ENCODE measurements at places on chromosomes 11 and 22.

GRCh38 chr11:70575396-70576060 lies 177.2 kb downstream of the CTTN start:
- no peak for DNase-seq

DNA sequence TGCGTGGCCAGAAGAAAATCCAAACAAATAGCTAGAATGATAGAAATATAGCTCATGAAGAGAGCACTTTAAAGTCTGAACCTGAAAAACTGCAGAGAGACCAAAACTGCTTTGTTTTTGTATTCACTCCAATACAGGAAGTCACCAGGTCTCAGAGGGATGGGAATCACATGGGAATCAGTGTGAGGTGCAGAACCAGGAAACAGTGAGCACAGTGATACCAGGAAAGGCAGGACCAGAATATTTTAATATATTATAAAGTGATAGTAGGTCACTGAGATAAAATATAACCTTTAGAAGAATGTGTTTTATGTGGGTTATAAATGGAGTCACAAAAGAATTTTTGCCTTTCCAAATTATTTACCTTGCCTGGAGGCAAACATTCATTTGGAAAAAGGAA lies 277.3 kb downstream of the CASP12 start:
- DNase-seq, result no peak

- peak; percentile 34 for DNase-seq
These were observed 40.6 kb downstream of the RSF1 start for GRCh38 chr11:77779935-77780334.

DNA sequence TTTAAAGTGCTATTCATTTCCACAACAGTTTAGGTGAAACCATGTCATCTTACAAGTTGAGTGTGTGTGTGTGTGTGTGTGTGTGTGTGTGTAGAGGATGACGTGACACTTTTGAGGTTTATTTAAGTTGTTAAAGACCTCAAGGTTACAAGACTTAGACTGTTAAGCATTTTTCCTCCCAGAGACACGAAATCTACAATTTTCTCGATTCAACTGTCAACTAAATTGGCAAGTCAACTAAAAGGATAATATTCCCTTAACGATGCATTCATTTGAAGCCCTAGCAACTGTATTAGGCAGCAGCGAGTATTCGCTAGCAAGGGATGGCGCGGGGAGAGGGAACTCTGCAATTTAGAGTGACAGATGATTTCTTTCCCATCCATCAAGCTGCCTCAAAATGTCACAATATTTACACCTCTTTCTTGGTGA lies 17.6 kb upstream of the BDNF start:
- DNase-seq, result no peak

DNA sequence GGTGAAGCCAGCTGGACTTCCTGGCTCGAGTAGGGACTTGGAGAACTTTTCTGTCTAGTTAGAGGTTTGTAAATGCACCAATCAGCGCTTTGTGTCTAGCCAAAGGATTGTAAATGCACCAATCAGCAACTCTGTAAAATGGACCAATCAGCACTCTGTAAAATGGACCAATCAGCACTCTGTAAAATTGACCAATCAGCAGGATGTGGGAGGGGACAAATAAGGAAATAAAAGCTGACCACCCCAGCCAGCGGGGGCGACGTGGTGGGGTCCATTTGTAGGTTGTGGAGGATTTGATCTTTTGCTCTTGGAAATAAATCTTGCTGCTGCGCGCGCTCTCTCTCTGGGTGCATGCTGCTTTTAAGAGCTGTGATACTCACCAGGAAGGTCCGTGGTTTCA lies 202.9 kb downstream of the MIAT start:
- DNase-seq, result no peak

- DNase-seq, result no peak
These were observed 127.3 kb upstream of the SEZ6L start for GRCh38 chr22:26041931-26042330.

DNA sequence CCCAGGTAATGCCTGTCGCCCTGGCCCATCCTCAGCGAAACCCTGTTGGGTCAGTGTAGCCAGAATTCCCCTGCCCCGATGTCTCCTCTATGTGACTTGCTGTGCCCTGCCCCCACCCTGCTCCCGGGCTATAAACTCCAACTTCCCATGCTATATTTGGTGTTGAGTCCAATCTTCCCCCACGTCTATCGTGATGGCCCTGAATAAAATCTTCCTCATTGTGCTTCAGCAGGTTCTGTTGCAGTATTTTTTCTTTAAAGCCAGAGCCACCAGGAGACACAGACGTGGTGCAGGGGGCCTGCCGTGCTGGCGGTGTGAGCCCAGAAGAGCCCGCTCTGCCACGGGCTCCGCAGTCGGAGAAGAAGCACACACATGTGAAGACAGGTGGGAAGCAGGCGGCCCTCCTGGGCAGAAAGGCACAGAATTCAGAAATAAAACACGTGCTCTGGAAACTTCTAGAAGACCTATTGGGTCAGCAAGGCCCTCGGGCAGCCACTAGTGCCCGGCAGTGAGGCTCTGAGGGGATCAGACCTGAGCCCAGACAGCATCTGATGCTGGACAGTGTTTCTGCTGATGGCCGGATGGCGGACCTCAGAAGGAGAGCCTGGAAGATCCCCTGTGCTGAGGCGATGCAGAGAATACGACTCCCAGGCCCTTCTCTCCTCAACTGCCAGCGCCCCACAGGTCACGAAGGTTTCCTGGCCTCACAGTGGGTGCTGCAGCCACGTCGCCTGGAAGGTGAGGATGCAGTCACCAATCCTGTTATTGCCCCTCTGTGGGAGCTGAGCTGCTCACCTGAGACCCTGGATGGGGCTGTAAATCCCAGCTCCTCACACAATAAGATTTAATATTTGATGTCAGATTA lies 501.9 kb downstream of the BRD1 start:
- no peak for DNase-seq

DNA sequence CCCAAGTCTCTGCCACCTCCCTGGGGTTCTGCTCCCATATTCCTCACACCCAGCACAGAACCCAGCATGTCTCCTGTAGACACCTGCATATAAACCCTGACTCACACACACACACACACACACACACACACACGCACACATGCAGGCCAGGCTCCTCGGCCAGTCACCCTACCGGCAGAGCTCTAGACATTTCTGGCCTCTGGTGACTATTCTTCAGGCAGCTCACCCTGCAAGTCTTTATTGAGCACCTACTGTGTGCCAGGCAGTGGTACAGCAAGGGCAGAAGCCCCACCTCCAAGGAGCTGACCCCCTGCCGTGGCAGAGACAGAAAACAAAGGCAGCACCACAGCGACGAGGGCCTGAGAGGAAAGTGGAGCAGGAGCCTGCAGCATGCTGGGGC lies 50.3 kb downstream of the CDKN1C start:
- no peak for DNase-seq

DNA sequence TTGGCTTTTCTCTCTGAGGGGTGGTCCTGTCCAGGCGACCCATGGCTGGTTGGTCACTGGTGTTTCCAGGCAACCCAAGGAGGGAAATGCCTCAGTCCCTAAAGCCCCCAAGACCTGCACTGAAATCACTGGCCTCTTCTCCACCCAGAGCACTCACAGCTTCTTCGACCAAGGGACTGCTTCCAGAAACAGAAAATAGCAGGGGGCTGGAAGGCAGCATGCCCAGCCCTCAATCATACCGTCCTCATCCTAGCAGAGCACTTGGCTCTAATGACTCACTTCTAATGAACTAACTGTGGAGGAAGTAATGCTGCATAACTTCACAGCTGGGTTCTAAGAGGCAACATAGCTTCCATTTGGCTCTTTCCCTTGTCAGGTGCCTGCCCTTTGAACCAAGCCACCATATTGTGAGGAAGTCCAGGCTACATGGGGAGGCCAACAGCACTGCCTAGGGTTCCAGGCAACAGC lies 27.6 kb downstream of the DKK3 start:
- DNase-seq, result no peak

DNA sequence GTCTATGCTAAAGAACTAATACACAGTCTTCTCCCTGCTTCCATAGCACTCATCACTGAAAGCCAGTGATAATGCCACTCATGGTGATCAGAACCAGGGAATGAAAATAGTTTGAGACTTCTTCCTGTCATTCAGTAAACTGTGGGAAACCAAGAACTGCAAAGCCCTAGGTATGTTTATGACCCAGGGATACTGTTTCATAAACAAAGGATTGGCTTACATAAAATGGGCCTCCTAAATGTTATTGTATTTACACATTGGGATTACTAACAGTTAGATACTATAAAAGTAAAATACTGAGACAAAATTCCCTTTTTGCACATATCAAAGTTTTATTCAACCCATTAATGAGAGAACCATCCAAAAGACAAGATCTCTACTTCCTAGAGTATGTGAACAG lies 21.3 kb upstream of the CWF19L2 start:
- no peak for DNase-seq

DNA sequence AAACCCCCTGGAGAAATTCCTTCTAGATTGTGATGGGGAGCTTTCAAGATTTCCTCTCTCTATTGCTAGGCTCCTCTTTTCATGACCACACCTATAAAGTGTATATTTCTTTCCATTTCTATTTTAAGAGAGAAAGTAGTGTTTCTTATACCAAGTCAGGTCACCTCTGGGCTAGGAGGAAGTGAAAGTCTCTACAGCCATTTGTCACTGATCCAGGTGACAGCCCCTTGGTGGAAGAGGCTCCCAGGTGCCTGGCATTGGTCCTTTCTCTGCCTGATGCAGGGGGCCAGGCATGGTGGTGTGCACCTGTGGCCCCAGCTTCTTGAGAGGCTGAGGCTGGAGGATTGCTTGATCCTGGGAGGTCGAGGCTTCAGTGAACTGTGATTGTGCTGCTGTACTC lies 64.7 kb downstream of the DHCR7 start:
- DNase-seq, result no peak

- no peak for DNase-seq
These were observed 127.7 kb upstream of the PDGFD start for GRCh38 chr11:104291646-104292045.

DNA sequence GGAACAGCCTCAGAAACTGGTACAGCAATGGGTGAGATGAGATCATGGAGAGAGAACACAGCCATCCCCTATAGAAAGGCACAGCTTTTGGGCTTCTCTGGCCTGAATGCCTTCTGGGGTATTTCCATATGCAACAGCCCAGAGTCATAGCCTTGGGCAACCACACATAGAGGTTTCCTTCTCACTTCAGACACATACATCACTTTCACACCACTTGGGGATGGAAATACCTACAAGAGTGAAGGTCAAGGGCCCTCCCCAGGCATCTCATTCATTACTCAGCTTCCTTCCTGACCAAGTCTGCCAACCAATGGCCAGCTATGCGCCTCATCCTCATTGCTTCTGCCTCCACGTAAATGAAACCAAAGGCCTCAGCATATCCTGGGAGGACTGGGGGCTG lies 17.7 kb upstream of the OLFML1 start:
- no peak for DNase-seq

- DNase-seq, result no peak
These were observed 18.9 kb downstream of the IFT27 start for GRCh38 chr22:36756746-36757655.

GRCh38 chr11:14861680-14862079 lies 30.4 kb downstream of the CYP2R1 start:
- no peak for DNase-seq

GRCh38 chr11:13972043-13972910 lies 9.8 kb downstream of the SPON1 start:
- peak; percentile 82 for DNase-seq

DNA sequence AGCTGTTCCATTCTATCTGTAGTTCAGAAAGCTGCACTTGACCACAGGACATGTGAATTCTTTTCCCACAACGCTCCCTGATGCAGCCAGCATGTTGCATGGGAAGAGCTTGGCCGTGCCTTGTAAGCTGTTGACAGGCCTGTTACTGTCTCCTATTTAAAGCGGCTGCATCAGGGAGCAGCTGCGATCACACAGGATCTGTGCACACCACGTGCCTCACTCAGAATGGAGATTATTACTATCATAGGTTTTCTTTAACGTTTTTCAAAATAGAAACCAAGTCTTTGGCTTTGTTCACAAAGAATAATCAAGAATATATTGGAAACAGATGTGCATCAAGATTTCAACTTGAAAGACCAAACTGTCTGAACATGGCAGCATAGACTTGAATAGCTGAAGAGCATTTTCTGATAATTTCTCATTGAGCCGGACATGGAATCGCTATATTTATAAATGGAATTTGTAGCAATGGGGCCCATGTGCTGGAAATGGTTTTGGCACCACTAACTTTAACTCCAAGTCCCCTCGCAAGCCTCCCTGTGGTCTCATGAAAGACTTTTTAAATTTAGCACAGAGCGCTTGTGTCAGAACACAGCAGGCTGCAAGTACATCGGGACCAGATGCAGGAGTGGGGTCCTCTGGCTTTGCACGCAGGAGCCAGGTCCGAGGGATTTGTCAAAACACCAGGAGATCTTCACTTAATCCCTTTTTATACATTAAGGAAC lies 40.8 kb upstream of the MYO18B start:
- DNase-seq, result peak; percentile 67

DNA sequence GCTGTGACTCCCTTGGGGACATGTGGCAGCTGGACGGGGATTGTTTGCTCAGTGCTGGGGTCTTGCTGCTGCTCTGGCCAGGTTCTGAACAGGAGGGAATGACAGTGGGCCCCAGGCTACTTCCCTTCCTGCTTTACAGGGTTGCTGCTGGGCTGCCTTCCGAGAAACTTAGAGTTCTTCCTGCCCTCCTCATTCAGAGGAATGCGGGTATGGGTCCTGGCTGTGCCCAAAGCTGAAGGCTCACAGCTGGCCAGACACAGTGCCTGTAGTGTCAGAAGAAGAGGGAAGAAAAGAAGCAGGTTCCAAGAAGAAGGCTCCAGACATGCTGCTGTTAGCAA lies 108.3 kb upstream of the PARVA start:
- peak; percentile 25 for DNase-seq

DNA sequence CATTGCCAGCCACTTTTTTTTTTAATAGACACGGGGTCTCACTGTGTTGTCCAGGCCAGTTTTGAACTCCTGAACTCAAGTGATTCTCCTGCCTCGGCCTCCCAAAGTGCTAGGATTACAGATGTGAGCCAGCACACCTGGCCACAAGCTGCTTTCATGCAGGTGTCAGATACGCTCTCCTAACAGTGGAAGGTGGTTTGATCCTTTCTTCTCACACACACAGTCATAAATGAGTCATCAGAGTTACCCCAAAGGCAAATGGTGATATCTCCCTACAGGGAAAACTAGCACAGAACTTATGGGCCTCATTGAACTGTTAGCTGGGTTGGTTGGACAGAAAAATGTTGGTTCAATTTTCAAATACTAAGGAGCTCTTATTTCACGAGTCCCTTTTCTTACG lies 38.2 kb upstream of the UBASH3B start:
- no peak for DNase-seq

- DNase-seq, result no peak
These were observed 7.8 kb downstream of the STK33 start for GRCh38 chr11:8586184-8586583.

DNA sequence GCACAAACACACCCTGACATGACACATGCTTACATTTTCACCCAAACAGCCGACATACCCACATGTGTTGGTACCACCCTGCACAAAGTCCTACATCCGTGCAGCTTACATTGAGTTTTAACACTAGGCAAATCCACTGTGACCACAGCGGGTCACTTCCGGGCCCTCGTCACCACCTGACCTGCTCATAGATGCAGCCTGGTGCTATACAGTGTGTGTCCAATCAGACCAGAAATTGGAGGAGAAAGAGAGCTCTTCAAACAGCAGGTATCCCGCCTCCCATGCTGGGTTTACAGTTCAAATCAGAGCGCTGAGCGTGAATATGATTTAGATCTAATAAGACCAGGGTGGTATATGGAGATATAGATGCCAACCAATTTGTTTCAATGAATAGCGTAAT lies 35.4 kb downstream of the PHF21B start:
- no peak for DNase-seq

- no peak for DNase-seq
These were observed 6.7 kb upstream of the SCARF2 start for GRCh38 chr22:20444325-20444724.

Data from AG10803 (cell line).